ENCODE measurements at places on chromosomes 4 and X. TPM values are rescaled to one million over a fixed set of nuclear protein-coding genes. Genes with fewer than 3 reads are reported as not detected.

Gene CHRNA9
- polyA plus RNA-seq, result 0.03 TPM

- H3K27me3 ChIP-seq, result no peaks in the 10 kb centered on the region
- H3K36me3 ChIP-seq, result no peaks in the 10 kb centered on the region
- H3K4me3 ChIP-seq, result no peak overlapping the region
- no peak overlapping the region for H3K27ac ChIP-seq
- H3K4me1 ChIP-seq, result no peaks in the 10 kb centered on the region
- DNase-seq, result no peak
Measured at GRCh38 chr4:83139514-83140156, 25.1 kb upstream of the PLAC8 start.

DNA sequence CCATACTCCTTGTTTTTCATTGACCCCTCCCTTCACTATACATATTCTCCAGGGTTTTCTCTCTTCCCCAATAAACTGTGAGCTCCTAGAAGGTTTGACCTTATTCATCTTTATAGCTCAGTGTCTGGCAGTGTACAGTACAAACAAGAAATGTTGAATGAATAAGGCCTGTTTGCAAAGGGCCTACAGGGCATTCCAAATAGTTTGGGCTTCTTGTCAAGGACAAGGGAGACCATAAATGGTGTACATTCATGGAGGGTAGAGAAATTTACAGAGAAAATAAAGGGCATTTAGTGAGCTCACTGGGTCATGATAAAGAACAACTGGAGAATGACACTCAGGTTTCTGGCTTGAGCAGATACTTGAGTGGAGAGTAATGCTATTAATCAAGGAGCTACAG lies 47.5 kb upstream of the EIF1AX start:
- no peaks in the 10 kb centered on the region for H3K27me3 ChIP-seq
- no peaks in the 10 kb centered on the region for H3K4me1 ChIP-seq
- H3K4me3 ChIP-seq, result no peak overlapping the region
- H3K27ac ChIP-seq, result no peak overlapping the region
- DNase-seq, result no peak

- H3K36me3 ChIP-seq, result no peaks in the 10 kb centered on the region
- peaks cover 8% of the 10 kb centered on the region for H3K4me1 ChIP-seq
- no peak overlapping the region for H3K27ac ChIP-seq
- no peak for DNase-seq
Measured at GRCh38 chr4:2866891-2867290, 23.2 kb downstream of the ADD1 start.

- H3K27ac ChIP-seq, result no peak overlapping the region
- no peaks in the 10 kb centered on the region for H3K4me1 ChIP-seq
- DNase-seq, result no peak
- H3K36me3 ChIP-seq, result no peaks in the 10 kb centered on the region
Measured at GRCh38 chrX:123454712-123455431, 270.8 kb downstream of the GRIA3 start.

- H3K27ac ChIP-seq, result no peak overlapping the region
- no peaks in the 10 kb centered on the region for H3K36me3 ChIP-seq
- H3K27me3 ChIP-seq, result no peaks in the 10 kb centered on the region
- H3K4me3 ChIP-seq, result no peak overlapping the region
Measured at GRCh38 chr4:6041800-6042199, 23.6 kb upstream of the C4orf50 start.

Data from keratinocyte (primary cell).